Memory B cell (primary cell): ENCODE measurements at places on chromosomes 1 and 21.

GRCh38 chr1:53087332-53088285, 25.6 kb downstream of the PODN start:
- no peak for DNase-seq

GRCh38 chr1:93695411-93696005, 13.9 kb upstream of the BCAR3 start:
- peak; percentile 18 for DNase-seq

- no peak for DNase-seq
These were observed 248.1 kb upstream of the C1orf105 start for GRCh38 chr1:172172352-172172831.

- DNase-seq: no peak
These were observed 124.0 kb upstream of the C8B start for GRCh38 chr1:57089855-57090254.

- DNase-seq: no peak
These were observed 53.1 kb downstream of the APP start for GRCh38 chr21:26117324-26117971.

DNA sequence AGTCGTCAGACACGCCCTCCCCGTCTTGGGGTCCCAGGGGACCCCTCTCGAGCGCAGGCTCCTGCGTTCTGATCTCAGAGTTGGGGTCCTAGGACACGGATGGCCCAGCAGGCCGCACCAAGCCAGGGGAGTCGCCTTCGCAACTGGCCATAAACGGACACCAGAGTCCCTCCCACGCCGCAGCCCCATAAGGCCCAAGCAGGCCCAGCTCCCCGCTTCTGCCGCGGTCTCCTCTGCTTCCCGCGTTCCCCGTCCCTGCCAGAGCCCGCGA, 633 bp downstream of the DMRTA2 start:
- no peak for DNase-seq

- DNase-seq: no peak
These were observed 26.0 kb downstream of the PTBP2 start for GRCh38 chr1:96747565-96747964.

DNA sequence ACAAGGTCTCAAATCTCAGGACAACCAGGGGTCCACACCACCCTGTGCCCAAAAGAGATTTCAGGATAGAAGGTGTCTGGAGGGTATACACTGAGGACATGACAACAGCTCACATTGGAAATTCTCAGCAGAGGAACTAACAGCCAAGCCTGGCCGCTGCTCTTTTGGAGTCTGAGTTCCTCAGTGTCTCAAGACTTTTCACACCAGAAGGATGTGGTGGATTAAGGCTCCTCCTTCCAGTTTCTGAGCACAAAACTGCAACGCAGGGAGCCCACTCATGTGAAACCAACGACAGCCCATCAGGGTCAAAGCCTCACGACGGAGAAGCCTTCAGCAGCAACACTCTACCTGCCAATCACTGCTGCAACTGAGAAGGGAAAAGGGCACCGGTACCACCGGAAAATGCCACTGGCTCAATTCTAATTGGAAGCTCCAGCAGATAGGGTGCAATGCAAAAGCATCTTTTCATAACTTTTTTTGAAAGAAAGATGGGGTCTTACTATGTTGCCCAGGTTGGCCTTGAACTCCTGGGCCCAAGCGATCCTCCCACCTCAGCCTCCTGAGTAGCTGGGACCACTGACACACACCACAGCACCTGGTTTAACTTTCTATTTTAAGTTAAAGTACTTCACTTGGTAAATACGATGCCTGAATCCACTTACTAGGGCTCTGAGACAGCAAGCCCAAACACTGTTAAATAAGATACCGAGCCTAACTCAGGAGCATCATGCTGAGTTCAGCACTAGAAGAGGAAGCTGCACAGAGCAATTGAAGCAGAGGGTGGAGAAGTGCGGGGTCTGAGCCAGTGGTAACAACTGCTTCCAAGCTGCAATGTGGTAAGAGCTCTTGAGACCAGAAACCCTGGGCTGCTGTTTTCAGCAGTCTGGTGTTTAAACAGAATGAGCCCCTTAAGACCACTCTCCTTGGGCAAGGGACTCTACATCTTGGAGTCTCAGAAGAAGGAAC, 7.8 kb downstream of the CAPZB start:
- peak; percentile 63 for DNase-seq

- DNase-seq: no peak
These were observed 281.3 kb upstream of the ZP4 start for GRCh38 chr1:238171985-238172384.

DNA sequence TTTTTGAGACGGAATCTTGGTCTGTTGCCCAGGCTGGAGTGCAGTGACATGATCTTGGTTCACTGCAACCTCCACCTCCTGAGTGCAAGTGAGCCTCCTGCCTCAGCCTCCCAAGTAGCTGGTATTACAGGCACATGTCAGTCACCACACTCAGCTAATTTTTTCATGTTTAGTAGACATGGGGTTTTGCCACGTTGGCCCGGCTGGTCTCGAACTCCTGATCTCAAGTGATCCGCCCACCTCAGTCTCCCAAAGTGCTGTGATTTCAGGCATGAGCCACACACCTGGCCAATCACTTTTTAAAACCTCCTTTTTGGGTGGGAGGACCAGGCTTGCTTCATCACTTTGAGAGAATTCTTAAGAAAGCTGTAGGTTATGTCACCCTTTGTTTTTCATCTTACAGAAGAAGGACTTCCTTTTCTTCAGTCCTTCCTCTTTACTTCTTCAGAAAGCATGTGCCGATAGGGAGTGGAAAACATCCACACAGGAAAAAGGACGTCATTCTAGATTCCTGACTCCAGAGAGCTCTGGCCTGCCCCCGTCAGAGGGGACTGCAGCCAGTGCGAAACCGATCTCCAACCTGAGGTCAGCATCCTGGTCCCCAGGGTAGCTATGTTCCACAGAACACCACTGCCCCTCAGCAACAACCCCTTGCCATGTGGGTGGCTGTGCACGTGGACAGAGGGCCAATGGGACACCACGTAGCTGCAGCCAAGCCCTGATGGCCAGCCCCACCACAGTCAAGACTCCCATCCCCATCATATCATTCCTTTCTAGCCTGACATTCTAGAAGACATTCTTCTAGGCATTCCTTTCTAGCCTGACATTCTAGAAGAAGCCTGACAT, 21.9 kb downstream of the NCF2 start:
- DNase-seq: no peak

- DNase-seq: no peak
These were observed at the start of gene INSRR for GRCh38 chr1:156858959-156859522. Gene INSRR, minus strand, starts transcription at chr1:156859117. Its CDS starts 496 bp downstream, at chr1:156858621.

DNA sequence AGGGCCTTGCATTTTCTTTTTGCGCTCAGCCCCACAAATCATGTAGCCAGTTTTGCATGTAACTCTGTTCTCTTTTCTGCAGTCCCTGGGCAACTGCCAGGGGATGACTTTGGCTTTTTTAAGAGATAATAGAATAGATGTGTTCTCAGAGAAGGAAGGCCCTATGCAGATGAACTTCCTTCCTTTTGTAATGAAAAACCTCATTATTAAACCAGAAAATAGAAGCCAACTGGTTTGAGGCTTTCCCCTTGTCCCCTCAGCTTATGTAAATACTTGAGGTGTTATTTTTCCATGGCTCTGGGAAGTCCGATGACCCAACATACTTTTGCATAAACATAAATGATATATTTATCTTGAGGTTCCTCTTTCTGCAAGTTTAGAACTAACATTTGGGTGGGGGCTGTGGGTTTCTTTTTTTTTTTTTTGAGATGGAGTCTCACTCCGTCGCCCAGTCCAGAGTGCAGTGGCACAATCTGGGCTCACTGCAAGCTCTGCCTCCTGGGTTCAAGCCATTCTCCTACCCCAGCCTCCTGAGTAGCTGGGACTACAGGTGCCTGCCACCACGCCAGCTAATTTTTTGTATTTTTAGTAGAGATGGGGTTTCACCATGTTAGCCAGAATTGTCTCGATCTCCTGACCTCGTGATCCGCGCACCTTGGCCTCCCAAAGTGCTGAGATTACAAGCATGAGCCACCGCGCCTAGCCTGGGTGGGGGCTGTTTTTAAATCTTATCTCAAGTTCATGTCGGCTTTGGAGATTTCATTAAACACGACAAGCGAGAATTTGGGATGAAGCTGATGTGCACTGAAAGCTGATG, 14.4 kb upstream of the FCRL5 start:
- peak; percentile 51 for DNase-seq

DNA sequence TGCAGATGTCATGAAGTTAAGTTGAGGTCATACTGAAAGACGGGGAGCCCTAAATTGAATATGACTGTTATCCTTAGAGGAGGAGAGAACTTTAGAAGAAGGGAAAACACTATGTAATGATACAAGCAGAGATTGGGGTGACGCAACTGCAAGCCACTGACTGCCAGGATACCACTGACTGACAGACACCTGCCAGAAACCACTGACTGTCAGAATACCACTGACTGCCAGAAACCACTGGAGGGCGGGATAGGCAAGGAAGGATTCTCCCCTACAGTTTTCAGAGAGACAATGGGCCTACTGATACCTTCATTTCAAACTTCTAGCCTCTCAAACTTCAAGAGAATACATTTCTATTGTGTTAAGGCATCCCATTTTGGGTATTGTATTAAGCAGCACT, 388.7 kb downstream of the USH2A start:
- DNase-seq: no peak
